ENCODE measurements at places on chromosomes 12 and 14. TPM values are rescaled to one million over a fixed set of nuclear protein-coding genes. Genes with fewer than 3 reads are reported as not detected.

DNA sequence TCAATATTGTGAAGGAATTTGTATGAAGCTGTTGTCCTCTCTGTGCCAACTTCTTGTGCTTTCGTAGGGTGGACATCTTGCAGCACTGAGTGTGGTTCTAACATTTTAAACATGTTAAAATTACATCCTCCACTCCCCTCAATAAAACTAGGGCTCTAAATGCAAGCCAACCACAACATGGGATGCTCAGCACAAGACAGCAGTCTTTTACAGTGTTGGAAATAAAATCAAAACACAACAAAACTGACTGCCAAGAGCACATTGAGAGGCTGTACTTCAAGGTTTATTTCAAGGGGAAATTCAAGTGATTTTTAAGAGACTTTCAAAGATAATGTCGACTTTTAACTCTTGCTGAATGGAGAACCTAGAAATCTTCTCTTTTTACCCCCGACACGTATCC is 396.9 kb downstream of the TMTC2 start:
- no peak for DNase-seq

The DACT1 gene
- 74.8 TPM for total RNA-seq

The RNASE4 gene
- total RNA-seq, result 24.2 TPM

The HELB gene
- 3.2 TPM for total RNA-seq

GRCh38 chr12:115869604-115870003 is 407.9 kb downstream of the MED13L start:
- no peak for DNase-seq

- no peak for DNase-seq
Observed at GRCh38 chr12:82519510-82519909, 161.2 kb downstream of the METTL25 start.

GRCh38 chr12:67541625-67541991 is 106.9 kb upstream of the DYRK2 start:
- DNase-seq, result no peak

DNA sequence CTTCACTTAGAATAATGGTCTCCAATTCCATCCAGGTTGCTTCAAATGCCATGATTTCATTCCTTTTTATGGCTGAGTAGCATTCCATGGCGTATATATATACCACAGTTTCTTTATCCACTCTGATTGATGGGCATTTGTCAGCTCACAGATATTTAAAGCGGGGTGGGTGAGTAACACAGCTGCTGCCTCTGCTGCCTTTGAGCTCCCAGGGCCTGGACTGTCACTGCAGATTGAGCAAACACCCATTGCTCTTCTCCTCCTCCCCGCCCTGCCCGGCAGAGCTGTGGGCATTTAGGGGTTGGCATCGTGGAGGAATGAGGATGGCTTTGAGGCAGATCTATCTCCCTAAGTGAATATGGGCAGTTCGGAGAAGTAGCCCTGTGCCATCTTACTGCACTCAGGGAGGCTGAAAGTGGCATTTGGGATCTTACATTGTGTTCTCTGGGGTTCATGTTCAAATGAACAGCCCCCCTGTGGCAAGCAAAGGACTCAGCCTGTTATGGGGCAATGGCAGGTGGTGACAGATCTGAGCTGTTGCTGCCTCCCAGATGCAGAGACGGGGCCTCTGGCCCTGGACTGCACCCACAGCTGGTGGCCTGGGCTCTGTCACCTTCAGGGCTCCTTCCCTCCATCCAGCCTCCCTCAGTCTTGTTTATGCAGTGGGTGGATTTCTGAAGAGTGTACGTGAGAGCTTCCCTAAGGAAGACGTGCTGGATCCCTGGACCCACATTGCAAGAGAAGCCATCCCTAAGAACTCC is 4.9 kb downstream of the RFLNA start:
- DNase-seq, result peak; percentile 71

DNA sequence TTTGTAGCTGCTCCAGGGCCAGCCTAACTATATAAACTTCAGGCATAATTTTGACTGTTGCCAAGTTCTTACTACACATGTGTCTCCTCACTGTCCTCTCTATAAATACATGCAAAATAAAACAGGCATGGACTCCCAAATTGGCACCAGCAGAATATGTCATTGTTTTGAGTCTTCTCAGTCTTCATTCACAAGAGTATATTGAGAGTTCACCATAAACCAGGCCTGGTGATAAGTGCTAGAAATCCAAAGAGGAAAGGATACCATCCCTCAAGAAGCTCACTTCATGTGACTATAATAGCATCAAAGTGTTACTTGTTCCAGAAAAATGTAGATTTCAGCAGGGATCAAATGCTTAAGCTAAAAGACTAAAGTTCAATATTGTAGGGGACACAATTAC is 13.7 kb downstream of the GPR19 start:
- DNase-seq, result no peak

DNA sequence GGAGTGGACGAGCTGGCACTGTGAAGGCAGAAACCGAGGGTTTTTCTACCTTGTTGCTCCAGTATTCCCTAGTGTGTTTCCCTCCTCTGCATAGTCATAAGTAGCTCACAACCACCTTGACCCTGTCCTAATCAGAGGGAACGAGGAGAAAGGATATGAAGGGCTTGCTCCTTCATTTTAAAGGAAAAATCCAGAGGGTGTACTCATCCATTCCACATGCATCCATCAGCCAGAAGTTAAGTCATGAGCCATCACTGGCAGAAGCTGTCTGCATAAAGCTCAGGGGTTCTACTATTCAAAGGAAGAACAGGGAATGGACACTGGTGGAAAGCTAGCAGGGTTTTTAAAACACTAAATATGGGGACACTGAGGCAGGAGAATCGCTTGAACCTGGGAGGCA is 84.3 kb upstream of the FOXN3 start:
- DNase-seq, result no peak

DNA sequence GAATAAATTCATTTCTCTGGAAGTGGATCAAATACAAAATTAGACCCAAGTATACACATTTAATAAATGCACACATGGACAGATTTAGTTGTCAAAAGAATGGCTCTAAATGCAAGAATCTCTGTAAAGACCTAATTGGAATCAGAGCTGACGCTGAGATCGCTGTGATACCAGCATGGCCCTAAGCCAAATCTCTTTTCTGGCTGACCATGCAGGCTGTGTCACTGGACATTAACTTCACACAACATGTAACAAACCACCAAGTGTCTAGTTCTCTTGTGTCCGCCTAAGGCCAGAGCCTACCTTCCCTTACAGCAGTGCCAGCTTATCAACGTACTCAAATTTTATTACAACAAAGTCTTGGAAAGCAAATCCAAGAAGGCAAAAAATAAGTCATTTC is 127.5 kb downstream of the MED13L start:
- DNase-seq, result no peak

The KRT7 gene
- 27.9 TPM for total RNA-seq

The HOXC12 gene
- total RNA-seq, result under 0.01 TPM

The DEPDC4 gene
- total RNA-seq, result 0.36 TPM

The DPPA3 gene
- not detected for total RNA-seq

The CIPC gene
- 16.6 TPM for total RNA-seq

The GALNT16 gene
- total RNA-seq, result 4.1 TPM

The PAH gene
- not detected for total RNA-seq

The NINJ2 gene
- 5.8 TPM for total RNA-seq

The FOXG1 gene
- under 0.01 TPM for total RNA-seq

The GPRC5A gene
- 4.7 TPM for total RNA-seq

- DNase-seq, result peak; percentile 18
Observed at GRCh38 chr12:15194456-15195368, 26.5 kb downstream of the RERG start.

The METAP2 gene
- 91.6 TPM for total RNA-seq

GRCh38 chr14:38108681-38109080 is 99.0 kb upstream of the SSTR1 start:
- peak; percentile 56 for DNase-seq

The ZFYVE1 gene
- 30.8 TPM for total RNA-seq

- no peak for DNase-seq
Observed at GRCh38 chr12:286531-287300, 24.1 kb upstream of the SLC6A13 start.

The PRIMA1 gene
- total RNA-seq, result not detected

The CLEC1B gene
- total RNA-seq, result not detected

DNA sequence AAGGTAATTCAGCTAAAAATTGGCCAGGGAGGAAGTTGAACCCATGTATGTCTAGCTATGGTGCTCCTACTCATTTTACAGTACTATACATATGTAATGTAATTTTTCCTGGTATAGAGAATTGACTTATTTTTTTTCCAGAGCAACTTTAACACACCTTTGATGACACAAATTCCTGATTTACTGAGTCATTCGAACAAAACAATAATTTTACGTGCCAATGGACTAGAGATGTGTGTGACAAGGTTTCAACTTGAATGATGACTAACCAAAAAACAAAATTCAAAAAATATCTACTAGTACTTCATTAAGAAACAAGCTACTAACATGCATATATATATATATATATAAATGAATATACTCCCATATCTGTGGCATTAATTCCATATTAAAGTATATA is 180.5 kb downstream of the KITLG start:
- DNase-seq, result no peak

The FAM222A gene
- 0.36 TPM for total RNA-seq

GRCh38 chr12:29088611-29089219 is 60.4 kb upstream of the FAR2 start:
- DNase-seq, result peak; percentile 90

GRCh38 chr14:95524706-95525512 is 8.5 kb upstream of the SYNE3 start:
- no peak for DNase-seq

The TAS2R31 gene
- 9.7 TPM for total RNA-seq
